ENCODE measurements at places on chromosomes 16 and 17.

GRCh38 chr16:3112058-3112880 lies at the start of gene ZNF205:
Gene ZNF205, plus strand, starts transcription at chr16:3112586. Its CDS starts 845 bp downstream, at chr16:3113431.
- no peak for DNase-seq

DNA sequence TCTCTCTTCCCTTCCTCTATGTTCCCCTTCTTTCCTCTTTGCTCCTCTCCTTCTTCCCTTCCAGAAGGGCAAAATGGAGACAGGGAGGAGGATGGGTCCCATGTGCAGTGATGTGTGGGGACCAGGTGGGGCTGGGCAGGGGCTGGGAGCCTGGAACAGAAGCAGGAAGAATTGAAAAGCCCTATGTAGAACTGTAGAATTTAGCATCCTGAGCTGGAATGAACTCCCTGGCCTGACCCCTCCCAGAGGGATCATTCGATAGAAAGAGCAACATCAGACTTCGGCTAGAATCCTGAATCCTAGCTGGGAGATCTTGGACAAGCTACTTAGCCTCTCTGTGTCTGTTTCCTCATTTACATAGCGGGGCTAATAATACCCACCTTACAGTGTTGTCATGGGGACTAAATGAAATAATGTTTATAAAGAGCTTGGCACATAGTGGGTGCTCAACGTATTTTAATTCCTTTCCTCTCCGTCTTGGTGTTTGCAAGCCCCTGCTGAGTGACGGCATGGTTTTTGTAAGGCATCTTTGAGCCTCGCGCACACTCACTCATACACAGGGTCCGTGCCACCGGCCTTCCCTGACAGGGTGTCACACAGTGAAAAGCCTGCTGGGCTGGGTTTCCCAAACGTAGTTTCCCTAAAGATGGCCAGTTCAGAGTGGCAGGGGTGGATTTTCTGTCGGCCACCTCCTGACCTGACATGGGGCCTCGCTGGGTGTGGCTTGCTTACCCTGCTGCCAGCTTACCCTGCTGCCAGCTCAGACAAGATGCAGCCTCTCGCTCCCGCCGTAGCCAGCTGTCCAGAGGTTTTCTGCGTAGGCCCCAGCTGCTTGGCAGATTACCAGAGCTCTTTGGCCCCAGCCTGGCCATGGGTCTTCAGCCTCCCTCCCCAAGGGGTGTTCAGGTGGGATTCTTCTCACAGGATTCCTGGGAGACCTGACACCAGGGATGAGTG lies 6.1 kb upstream of the ARHGAP23 start:
- DNase-seq = no peak

- DNase-seq = no peak
These were observed 383.8 kb upstream of the PSMD7 start for GRCh38 chr16:73912850-73913249.

- DNase-seq = no peak
These were observed 8.4 kb downstream of the PRR29 start for GRCh38 chr17:64006361-64007088.

DNA sequence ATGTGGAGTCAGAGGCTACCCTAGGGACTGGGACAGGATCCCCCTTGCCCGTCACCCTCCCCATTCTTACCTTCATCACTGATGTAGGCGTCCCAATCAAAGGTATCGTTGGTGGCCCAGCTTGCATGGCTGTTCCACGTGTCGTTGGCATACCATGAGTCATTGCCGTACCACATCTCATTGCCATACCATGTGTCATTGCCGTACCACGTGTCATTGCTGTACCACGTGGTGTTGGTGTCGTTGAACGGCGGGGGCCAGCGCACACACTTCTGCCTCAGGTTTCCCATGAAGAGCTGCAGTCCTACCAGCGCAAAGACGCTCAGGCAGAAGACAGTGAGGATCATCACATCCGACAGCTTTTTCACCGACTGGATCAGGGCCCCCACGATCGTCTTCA lies 4.8 kb downstream of the SCN4A start:
- no peak for DNase-seq

- DNase-seq = no peak
These were observed 142.9 kb downstream of the C16orf78 start for GRCh38 chr16:49516382-49517036.

DNA sequence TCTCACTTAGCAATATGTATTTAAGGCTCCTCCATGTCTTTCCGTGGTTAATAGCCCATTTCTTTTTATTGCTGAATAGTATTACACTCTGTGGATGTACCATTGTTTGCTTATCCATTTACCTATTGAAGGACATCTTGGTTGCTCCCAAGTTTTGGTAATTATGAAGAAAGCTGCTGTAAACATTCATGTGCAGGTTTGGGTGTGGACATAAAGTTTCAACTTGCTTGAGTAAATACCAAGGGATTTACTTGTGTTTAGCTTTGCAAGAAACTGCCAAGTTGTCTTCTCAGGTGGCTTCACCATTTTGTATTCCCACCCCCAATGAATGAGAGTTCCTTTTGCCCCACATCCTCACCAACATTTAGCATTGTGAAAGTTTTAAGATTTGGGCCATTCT lies 9.5 kb downstream of the LRRC36 start:
- DNase-seq = no peak

GRCh38 chr17:60094754-60095153 lies 16.0 kb upstream of the HEATR6 start:
- DNase-seq = no peak

DNA sequence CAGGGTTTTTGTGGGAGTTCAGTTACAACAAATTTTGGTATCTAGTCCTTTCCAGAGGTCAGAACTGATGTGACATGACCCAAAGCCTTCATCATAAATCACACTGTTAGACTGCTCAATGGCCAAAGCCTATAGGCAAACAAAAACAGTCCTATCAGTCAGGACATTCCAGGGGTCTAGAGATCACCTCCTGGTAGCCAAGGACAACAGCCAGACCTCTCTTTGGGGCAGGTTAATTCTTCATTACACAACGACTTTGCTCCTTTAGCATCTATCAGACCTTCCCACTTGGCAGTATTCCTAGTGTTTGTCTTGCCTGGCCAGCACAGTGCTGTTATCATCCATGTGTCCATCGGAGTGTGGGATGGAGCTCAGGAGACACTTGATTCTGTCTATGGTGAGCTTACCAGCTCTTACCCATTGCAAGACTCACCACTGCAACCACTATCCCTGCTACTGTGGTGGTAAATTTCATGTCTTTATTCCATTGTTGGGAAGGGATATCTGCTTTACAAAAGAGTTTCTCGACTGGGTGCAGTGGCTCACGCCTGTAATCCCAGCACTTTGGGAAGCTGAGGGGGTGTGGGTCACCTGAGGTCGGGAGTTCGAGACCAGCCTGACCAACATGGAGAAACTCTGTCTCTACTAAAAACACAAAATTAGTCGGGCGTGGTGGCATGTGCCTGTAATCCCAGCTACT lies 95.5 kb upstream of the DHX40 start:
- DNase-seq = no peak

- no peak for DNase-seq
These were observed 98.0 kb downstream of the KPNA2 start for GRCh38 chr17:68133346-68134045.

DNA sequence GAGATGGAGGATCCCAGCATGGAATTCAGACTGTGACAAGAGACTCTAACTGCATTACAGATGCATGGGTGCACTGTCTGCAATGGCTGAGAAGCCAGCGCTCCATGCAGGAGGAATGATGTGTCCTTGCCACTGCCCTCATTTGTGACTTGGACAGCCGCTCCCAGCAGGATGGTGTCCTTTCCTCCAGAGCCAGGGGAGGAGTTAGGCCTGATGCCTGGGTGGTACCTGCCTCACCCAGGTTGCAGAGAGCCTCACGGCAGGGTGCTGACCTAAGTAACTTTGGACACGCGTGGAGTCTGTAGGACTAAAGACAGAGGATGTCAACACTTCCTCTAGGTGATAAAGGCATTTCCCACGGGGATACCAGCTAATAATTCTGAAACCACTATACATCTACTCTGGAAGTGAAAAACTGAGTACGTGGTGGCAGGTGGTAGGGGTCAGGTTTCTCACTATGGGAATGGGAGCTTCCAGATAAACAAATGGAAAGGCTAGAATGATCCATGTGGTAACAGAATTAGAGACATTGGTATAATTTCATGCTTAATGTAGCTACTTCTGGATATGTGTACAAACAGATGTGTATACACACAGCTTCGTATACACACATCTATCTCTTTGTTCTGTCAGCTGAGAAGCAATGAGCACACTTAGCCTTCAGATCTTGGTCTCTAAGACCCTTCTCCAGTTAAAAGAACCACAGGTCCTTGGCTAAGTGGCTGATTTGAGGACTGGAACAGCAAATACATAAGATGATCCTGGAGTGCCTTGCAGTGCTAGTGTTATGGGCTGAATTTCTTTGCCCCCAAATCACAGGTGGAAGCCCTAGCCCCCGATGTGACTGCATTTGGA lies 13.7 kb upstream of the CSNK1D start:
- DNase-seq = no peak

GRCh38 chr16:20364051-20364450 lies 11.5 kb upstream of the UMOD start:
- DNase-seq = no peak

- no peak for DNase-seq
These were observed 20.4 kb downstream of the GAS7 start for GRCh38 chr17:10177913-10178505.

- DNase-seq = no peak
These were observed 219.6 kb upstream of the TNRC6C start for GRCh38 chr17:77738751-77739531.

DNA sequence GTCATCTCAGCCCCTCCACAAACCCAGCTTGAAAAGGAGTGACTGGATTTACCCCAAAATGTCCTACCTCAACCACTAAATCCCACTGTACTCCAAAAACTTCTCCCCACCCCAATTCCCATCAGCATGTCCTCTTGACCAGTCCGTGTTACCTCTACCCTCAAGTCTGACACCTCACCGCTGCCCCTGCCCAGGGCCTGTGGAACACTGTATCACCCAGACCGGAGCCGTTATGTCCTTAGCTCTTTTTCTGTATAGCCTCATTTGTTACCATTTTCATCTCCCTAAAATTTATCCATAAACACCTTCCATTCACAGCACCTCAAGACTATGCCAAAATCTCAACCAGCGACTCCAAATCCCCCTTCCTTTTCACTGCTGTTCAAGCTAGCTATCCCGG lies 2.4 kb downstream of the PHF23 start:
- DNase-seq = no peak

GRCh38 chr17:19372011-19372370 lies 6.3 kb upstream of the MAPK7 start:
- no peak for DNase-seq

DNA sequence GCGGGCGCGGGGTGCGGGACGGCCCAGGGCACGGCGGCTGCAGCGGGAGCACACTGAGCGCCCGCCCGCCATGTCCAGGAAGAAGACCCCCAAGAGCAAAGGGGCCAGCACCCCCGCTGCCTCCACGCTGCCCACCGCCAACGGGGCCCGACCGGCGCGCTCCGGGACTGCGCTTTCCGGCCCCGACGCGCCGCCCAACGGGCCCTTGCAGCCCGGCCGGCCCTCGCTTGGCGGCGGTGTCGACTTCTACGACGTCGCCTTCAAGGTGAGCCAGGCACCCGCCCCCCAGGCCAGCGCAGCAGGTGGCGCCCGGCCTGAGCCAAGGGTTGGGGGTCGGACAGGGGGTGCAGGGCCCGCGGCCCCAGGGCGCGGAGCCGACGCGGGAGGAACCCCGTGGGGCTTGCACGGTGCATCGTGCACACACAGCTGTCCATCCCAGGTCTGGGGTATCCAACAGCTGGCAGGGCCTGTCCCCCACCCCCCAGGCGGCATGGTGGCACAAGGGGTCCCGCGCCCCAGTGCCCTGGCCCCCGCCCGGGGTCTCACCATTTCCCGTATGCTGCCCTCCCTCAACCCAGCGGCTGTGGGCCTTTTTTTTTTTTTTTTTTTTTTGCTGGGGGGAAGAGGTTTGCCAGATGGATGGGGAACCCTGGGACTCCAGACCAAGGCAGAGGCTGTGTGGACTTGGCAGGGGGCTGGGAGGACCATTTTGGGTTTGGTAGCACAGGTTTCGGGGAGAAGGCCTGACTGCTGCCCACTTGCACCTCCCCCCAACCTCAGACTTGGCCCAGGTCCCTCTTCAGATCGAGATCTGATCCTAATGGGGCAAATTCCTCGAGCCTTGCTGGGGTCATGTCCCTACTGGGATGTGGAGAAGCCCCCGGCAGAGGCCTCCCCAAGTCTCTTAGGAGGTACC lies 547 bp downstream of the RAB26 start:
- no peak for DNase-seq

GRCh38 chr16:82024316-82024715 lies 10.7 kb upstream of the HSD17B2 start:
- no peak for DNase-seq

DNA sequence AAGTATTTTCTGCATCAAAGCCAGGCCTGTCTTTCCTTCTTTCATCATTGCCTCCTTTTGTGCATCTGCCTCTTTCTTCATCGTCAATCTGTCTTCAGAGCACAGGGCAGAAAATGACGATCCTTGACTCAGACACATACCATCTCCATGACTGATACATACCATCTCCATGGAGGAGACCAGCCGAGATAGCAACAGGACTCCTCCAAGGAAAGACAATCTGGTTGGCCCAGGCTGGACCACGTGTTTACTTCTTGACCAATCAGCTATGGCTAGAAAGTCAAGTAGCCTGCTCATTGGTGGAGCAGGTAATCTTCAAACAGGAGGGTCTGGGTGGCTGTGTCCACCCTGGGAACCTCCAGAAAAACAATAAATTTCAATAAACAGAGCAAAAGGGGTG lies 164.6 kb downstream of the CPPED1 start:
- no peak for DNase-seq

GRCh38 chr16:50441486-50442157 lies 72.8 kb upstream of the BRD7 start:
- no peak for DNase-seq

DNA sequence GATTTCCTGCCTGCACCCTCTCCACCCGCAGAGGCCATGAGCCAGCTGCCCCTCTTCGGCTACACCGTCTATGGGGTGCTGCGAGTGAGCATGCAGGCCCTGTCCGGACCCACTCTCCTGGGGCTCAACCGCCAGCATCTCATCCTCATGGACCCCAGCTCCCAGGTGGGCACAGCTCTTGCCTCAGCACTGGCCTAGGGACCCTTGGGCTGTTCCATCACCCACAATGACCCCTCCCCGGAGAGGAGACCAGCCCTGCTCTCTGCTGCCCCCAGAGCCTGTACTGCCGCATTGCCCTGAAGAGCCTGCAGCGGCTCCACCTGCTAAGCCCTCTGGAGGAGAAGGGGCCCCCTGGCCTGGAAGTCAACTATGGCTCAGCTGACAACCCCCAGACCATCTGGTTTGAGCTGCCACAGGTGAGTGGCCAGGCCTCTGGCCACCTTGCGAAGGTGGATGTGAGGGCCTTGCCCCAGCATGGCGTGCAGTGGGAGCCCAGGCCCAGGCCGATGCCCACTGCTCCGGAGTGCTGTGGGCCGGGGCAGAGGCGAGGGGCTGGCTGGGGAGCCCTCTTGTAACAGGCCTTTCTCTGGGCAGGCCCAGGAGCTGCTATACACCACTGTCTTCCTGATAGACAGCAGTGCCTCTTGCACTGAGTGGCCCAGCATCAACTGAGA lies 7.3 kb upstream of the SMIM5 start:
- no peak for DNase-seq

- DNase-seq = no peak
These were observed 49.6 kb upstream of the NKD1 start for GRCh38 chr16:50498431-50499155.

GRCh38 chr17:42111871-42112551 lies 503 bp downstream of the DHX58 start:
- no peak for DNase-seq

All from Panc1 (cell line).